SJCRH30 (cell line): ENCODE measurements at places on chromosomes 12 and 14. TPM values are rescaled to one million over a fixed set of nuclear protein-coding genes. Genes with fewer than 3 reads are reported as not detected.

- peak; percentile 22 for DNase-seq
Observed at GRCh38 chr12:42483521-42483790, 106.1 kb downstream of the PRICKLE1 start.

DNA sequence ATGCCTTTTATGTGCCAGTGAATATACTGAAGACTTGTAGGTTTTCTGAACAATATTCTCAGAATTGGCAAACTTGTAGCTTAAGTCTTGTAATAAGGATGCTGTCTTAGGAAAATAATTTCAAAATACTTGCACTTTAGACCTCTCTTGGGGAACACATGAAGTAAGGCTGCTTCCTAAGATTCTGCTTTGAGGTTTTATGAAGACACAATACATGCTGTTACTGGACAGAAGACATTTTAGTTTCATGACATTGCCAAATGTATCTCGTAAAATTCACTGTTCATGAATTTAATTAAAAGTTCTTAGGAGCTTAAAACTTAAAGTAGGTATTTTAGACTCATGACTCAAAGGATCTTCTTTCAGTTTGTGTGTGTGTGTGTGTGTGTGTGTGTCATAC is 80.7 kb downstream of the RAD51B start:
- no peak for DNase-seq

GRCh38 chr12:128382946-128383345 is 116.0 kb downstream of the TMEM132C start:
- DNase-seq = no peak

- DNase-seq = no peak
Observed at GRCh38 chr12:82609234-82609914, 77.3 kb upstream of the TMTC2 start.

DNA sequence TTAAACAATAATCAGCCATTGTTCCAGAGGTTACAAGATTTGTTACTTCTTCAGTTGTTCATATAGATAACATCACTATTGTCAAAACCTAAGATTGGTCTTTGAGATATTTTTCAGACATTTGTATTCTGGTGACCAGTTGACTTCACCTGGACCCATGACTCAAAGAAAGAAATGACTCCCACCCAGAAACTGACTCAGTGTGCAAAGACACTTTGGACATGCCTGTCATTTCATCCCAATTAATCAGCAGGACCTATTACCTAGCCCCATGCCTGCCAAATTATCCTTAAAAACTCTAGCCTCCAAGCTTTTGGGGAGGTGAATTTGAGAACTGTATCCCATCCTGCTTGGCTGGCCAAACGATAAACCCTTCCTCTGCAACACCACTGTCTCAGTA is 27.7 kb upstream of the TSPAN11 start:
- DNase-seq = no peak

DNA sequence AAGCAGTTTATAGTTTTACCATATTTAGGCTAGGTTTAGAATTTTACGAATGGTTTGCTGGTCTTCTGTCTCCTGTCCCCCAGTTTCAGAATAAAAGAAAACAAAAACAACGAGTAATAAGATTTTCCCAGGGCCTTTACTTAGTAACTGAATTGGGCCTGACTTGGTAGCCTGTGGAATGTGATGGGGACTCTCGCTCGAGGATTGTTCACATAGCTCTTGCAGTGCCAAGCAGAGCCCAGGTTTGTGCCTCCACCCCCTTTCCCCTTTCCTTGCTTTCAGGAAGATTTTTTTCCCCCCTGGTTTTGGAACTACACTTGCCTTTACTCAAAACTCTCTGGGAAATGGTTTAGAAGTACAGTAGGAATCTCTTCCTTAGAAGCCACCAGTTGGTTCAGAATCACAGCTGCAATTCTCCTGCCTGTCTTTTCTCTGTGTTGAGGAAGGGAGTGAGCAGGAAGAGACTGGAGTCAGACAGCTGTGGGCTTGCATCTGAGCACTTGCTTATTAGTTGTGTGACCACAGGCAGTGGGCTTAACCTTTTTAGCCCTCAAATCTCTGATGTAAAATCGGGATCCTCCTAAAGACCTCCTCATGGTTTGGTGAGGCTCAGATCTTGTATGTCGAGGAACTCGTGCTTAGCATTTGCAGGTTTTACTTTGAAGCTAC is 501.2 kb downstream of the PCNX1 start:
- DNase-seq = peak; percentile 78

- peak; percentile 21 for DNase-seq
Observed at GRCh38 chr12:65122703-65123102, 1.6 kb upstream of the WIF1 start.

- no peak for DNase-seq
Observed at GRCh38 chr12:89657066-89657465, 51.6 kb downstream of the ATP2B1 start.

TAS2R50 gene
- 0.76 and 2.3 TPM in 2 replicates for total RNA-seq
